ENCODE measurements at places on chromosomes 2 and 18.

- no peak for DNase-seq
These were observed 590.7 kb downstream of the FBXO15 start for GRCh38 chr18:73556904-73557303.

- no peak for DNase-seq
These were observed 457.8 kb upstream of the MEX3C start for GRCh38 chr18:51655327-51655698.

DNA sequence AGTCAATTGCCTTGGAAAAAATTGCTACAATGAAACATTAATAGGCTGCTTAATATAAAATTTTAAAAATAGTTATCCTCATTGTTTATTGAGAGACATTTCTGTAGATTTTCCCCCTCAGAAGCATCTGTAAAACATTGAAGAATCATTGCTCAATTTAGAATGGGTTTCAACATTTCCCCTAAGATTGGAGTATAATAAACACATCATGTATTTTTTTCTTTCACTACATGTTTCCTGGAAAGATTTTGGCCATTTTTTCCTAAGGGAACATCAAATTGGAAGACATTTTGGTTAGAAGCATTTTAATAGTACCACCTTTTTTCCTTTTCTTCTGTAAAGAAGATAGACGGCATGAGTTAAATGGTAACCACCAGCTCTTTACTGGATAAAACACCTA lies 443.2 kb upstream of the SPHKAP start:
- DNase-seq: no peak

- DNase-seq: no peak
These were observed 1094.6 kb upstream of the CDH2 start for GRCh38 chr18:29271501-29271900.

GRCh38 chr18:61502472-61502871 lies 169.2 kb downstream of the CDH20 start:
- no peak for DNase-seq

DNA sequence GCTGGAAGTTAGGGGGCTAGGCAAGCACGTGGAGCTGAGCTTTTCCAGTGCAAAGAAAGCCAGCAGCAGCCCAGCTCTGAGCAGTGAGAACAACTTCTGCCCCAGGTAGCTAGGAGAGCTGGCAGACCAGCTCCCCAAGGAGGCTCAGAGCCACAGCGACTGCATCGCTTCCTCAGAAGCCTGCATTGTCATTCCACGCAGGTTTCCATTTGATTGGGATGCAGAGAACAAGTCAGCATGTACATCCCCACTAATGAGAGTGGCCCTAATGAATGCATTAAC lies 45.1 kb downstream of the C1QL2 start:
- DNase-seq: no peak

DNA sequence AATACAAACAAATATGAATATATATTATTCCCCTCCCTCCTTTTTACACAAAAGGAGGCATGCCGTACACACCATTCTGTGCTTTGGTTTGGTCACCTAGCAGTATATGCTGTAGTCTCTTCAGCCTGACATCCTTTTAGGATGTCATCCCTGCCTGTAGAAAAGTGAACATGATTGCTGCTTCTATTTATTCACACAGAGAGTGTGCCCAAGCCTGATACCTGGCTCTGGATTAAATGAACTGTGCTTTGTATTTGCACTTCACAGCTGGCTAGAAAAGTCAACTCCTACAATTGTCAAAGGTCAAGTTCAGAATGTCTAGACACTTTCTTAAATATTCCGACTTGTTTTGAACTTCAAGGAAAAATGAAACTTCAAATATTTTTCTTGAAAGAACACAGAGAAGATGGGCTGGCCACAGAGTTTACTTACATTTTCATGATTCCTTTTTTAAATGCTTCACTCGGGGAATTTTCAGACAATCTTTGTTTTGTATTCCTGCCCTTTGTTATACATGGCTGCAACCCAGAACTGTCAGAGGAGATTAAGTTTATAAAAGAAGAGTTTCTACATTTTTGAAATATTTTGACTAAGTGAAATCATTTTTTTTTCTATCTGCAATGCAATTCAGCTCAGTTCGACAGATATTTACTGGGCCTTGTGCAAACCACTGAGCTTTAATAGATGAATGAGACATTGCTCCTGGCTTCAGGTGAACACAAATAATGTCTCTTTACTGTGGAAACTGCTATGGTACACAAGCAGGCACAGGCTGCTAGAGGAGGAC lies 33.5 kb downstream of the DAPL1 start:
- no peak for DNase-seq

DNA sequence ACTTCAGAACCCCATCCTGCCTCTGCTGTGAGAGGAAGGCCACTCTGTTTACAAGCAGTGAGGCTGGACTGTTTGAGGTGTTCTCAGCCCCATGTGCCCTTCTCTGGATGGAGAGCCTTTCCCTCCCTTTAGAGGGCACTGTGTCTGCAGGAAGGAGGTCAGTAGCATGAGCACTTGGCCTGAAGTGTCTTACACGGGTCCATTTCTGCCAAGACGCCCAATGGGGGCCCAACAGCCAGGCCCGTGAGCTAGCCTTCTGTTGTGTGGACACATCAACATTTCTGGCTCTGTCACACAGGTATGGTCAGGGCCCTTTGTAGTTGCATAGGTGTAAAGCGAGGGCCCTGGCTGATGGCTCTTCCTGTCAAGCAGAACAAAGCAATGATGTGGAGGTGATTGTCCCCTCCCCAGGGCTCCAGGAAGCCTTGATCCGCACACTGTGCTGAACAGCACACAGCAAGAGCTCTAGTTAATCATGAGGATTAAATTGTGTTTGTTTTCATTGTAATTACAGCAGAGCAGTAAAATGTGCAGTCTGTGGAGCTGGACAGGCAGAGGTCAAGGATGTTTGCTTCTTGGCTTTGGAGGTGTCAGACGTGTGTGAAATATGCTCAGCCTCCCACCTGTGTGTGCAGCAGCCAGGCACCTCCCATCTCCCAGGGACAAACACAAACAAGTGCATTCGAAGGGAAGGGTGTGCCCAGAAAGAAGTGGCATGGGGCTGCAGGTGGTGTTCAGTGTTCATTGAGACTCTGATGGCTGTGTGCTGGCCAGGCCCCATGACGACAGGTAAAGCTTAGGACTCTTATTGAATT lies 132.1 kb downstream of the SH3RF3 start:
- no peak for DNase-seq

GRCh38 chr2:137928547-137929518 lies 35.4 kb upstream of the HNMT start:
- no peak for DNase-seq

GRCh38 chr2:45938649-45939511 lies 287.4 kb downstream of the PRKCE start:
- no peak for DNase-seq

DNA sequence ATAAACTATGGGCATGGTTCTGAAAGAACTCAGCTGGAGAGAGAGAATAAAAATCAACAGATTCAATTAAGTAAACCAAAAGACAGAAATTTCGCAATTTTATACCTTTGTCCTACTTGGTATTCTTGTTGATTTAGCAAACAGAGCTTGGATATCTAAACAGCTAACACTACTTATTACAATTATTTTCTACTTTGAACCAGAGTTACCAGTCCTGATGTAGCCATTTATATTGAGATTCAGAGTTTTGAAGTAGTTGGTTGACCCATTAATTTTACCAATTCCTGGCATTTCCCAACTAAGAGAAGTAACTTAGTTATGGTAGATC lies 48.9 kb downstream of the ASXL2 start:
- DNase-seq: no peak

- no peak for DNase-seq
These were observed 118.2 kb upstream of the ZNF516 start for GRCh38 chr18:76613053-76613754.

GRCh38 chr2:27916293-27916995 lies 25.9 kb downstream of the BABAM2 start:
- DNase-seq: no peak

DNA sequence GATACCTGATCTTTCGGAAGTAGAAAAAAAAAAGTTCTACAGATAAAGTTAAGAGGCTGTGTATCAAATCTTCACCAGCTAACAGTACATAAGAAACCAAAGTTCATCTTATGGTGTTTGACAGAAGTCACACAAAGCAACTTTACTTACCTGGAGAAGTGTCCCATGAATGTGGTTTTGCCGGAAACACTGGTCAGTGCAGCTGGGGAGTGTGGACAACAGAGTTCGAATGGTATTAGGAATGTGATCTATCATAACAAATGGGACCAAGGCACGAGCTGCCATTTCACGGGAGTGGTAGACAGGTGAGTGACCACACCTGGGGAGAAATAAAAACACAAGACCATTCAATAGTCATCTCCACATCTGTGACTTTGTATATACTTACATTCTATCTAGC lies 171.4 kb upstream of the ZFP36L2 start:
- DNase-seq: no peak

- no peak for DNase-seq
These were observed 37.0 kb downstream of the EIF4E2 start for GRCh38 chr2:232587512-232587911.

- no peak for DNase-seq
These were observed 80.4 kb downstream of the MC4R start for GRCh38 chr18:60292186-60292585.

DNA sequence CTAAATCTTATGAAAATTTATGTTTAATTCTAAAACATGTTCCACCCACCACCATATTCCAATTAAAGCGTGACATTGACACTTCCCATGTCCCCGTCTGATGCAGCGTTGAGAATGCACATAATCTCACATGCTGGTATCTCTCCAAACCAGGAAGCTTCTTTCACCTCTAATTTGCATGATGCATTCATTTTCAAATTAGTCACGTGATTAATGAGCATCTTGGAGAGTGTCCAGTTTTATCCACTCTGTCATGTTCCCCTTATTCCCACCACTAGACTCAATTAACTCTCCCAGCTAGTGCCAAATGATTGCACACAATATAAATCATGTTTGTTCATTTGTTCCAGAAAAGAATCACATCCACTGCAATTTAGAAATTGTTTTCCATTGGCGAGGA lies 105.8 kb downstream of the RIT2 start:
- DNase-seq: no peak

- DNase-seq: no peak
These were observed 208.4 kb downstream of the ZBTB7C start for GRCh38 chr18:48200631-48201336.

DNA sequence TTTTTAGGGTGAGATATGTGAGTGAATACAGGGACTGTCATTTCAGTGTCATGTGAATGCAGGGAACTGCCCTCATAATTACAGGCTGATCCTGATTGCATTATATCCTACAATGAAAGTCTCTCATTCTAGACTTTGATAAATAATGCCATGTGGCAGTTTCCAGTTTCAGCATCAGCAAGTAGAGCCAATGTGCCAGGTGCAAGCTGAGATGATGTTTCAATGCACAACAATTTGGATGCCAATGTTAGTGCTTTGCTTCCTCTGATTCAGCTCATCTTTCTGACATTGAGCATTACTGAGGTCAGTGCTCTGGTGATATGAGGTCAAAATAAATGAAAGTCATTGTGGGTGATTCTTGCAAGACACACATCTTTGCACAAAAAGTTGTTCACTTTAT lies 63.7 kb upstream of the TFPI start:
- no peak for DNase-seq

- no peak for DNase-seq
These were observed 43.4 kb downstream of the PLCL1 start for GRCh38 chr2:197847651-197848401.

DNA sequence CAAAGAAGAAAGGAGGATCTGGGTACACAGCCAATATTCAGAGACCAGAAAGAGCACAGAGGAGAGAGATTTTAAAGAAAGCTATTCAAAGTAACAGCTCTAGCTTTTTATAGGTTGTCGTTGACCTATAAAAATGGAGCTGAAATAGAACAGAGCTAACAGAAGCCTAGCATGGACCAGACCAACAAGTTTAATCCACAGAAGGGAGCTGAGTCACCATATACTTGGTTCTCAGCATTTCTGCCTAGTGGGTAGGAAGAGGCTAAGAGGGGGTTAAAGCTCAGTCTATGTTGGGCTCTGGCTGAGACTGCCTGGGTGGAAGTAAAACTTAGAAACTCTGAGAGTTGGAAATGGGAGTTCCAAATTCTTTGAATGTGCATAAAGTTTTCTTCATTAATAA lies 678.0 kb upstream of the CDH2 start:
- DNase-seq: no peak

DNA sequence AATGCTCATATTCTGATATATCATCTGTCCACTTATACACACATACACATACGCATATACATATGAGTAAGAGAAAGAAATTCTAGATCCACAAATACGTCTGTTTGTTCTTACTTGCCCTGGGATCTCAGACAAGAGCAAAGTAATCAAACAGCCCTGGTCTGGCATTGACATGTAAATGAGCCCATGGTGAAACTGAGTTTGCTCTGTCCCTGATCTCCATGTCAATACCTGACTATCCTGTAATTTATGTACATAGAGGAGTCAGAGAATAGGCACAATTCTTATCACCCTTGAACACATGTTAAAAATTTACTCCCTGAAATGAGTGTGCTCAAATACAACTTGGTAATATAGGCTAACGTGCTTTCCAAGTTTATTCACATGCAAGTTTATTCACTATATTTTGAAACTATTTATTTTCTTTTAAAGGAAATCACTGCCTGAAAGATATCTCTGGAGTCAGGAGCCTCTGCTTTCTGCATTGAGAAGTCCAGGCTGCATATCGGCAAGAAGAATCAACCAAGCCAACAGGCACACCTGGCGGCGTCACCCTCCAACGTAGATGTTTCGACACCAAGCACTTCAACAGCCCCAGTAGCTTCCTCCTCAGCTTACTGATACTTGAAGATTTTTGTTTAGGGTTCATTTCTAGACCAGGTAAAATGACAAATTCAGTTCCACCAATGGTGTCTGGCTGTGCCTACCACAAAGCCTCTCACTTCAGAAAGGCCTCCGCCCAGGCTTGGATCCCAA lies 100.6 kb downstream of the CMPK2 start:
- DNase-seq: no peak

- no peak for DNase-seq
These were observed 35.1 kb downstream of the CCBE1 start for GRCh38 chr18:59661891-59662701.

DNA sequence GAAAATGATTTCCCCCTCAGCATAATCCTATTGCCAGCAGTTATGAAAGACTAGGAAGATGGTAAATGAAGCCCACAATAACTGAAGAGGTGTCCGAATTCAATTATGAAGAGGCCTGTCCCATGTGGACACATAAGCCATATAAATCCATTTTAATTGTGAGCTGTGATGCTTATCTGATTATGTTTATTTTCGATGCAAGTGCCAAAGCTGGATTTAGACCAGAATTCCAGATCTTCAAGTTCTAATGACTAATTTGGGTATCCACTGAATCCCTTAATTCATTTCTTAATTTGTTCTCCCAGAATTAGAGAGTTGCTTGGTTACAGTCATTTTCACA lies 24.5 kb downstream of the SPATS2L start:
- DNase-seq: no peak

DNA sequence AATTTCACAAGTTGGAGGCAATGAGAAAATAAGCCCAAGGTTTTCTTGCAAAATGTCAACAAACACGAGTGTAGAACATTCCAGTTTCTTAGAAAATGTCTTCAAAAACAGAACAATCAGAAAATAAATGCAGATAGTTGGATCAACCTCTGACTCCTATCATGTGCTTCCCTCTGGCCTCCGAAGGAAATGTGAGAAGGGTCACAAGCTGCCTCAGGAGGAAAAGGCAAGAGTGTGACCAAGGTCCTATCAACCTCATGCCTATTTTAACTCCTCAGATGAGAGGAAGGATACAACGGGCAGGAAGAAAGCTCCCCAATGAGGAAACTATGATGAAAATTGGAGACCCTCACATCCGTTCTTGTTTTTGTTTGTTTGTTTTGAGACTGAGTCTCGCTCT lies 7.9 kb downstream of the SCYGR5 start:
- DNase-seq: no peak

Measured in stimulated activated CD4-positive, alpha-beta T cell treated with anti-CD3 and anti-CD28 coated beads, Interleukin-1b, Interleukin-23, amount 100 ng/mL, for 1 hour (primary cell).